Nephron progenitor cell (in vitro differentiated cells): ENCODE measurements at places on chromosomes 2 and 18.

DNA sequence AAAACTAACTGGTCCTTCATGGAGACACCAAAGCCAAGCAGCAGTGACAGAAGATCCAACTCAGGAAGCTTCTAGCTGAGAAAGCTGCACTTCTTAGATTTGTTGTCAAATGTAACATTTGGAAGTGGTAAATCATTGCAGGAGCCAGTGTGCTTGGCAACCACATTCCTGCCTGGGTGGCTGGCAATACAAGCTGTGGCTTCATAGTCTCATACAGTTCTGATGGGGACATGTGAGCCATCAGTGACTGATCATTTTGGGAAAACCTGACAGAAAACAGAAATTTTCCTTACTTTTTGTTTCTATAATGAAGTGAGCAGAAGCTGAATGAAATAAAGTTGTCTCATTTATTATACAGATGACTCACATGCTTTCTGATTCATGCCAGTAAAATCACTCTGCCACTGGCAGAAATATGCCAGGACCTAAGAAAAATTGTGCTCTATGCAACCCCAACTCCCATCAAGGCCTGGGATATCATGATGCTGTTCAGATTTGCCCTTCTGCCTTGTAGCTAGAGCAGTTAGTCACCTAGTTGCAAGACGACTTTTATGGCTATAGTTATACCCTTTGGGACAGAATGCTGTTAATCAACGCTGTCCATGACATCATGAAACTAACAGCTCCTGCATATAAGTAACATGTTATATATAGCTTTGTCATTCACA, 508.1 kb downstream of the ADCYAP1 start:
- H3K4me1 ChIP-seq = peaks cover 5% of the 10 kb centered on the region
- no peak for DNase-seq
- H3K27me3 ChIP-seq = no peaks in the 10 kb centered on the region
- H3K4me3 ChIP-seq = no peak overlapping the region
- no peak overlapping the region for H3K27ac ChIP-seq

- peak; percentile 97 for DNase-seq
- peak within 1 kb of the TSS; percentile 98 for H3K4me3 ChIP-seq
- peaks cover 40% of the 10 kb centered on the region for H3K4me1 ChIP-seq
- H3K27ac ChIP-seq = peak within 1 kb of the TSS; percentile 98
Measured at GRCh38 chr2:72825257-72826155, at the start of gene EXOC6B. EXOC6B (minus strand) TSS chr2:72826033.

- H3K4me1 ChIP-seq = peaks cover 30% of the 10 kb centered on the region
- H3K27me3 ChIP-seq = peaks cover 53% of the 10 kb centered on the region
- H3K27ac ChIP-seq = no peak overlapping the region
- DNase-seq = peak; percentile 68
Measured at GRCh38 chr2:206443735-206444527, 599 bp downstream of the ADAM23 start.

- DNase-seq = peak; percentile 14
- no peak overlapping the region for H3K4me3 ChIP-seq
- H3K36me3 ChIP-seq = peaks cover 2% of the 10 kb centered on the region
- peaks cover 5% of the 10 kb centered on the region for H3K4me1 ChIP-seq
Measured at GRCh38 chr2:172200495-172201085, 97.9 kb upstream of the DLX2 start.

GRCh38 chr18:8389391-8390340, 219.6 kb upstream of the RAB12 start:
- H3K27ac ChIP-seq = no peak overlapping the region
- peak; percentile 79 for DNase-seq
- H3K4me3 ChIP-seq = no peak overlapping the region
- H3K27me3 ChIP-seq = no peaks in the 10 kb centered on the region
- peaks cover 73% of the 10 kb centered on the region for H3K36me3 ChIP-seq

DNA sequence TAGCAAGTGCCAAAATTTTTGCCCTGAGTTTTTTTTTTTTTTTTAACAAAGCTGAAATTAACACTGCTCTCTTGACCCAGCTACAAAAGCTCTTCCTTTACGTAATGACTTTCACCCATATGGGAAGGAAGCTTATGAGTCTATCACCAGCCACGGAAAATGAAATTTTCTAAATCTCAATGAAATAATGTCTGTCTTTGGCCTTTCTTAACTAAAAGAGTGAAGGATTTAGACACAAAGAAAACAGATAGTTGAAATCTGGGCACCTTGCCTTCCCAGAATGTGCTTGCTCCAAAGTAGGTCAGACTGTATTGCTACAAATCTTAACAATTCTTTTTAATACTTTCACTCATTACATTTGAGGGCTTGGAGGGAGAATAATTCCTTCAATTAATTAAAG, 180.8 kb upstream of the MGAT5 start:
- H3K4me1 ChIP-seq = no peaks in the 10 kb centered on the region
- no peak for DNase-seq
- no peak overlapping the region for H3K27ac ChIP-seq
- no peaks in the 10 kb centered on the region for H3K36me3 ChIP-seq

GRCh38 chr2:74498500-74499266, 720 bp downstream of the LBX2 start:
- peak; percentile 50 for DNase-seq
- H3K4me3 ChIP-seq = peak overlapping the region; percentile 89
- H3K4me1 ChIP-seq = peaks cover 58% of the 10 kb centered on the region

DNA sequence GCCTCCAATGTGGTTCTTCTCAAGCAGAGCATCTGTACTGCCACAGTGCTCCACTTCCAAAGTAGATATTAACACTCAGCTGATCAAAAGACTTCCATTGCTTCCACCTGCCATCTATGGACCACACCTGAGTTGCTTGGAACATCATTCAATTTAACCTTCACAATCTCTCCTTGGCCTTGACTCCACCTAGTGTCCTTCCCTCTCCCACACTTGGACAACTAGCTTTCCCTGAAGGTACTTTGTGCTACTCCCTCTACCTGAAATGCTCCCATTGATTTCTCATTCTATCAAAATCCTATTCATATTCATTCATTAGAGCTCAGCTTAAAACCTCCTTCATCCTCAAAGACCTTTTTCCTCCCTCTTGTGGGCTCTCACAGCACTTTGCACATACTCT, 48.7 kb downstream of the SOWAHC start:
- DNase-seq = no peak
- H3K4me1 ChIP-seq = peaks cover 15% of the 10 kb centered on the region
- no peak overlapping the region for H3K27ac ChIP-seq
- no peak overlapping the region for H3K4me3 ChIP-seq

- H3K27ac ChIP-seq = no peak overlapping the region
- H3K4me3 ChIP-seq = no peak overlapping the region
- H3K4me1 ChIP-seq = no peaks in the 10 kb centered on the region
- DNase-seq = no peak
Measured at GRCh38 chr2:212193056-212193455, 345.5 kb downstream of the ERBB4 start.

- peaks cover 5% of the 10 kb centered on the region for H3K27me3 ChIP-seq
- H3K36me3 ChIP-seq = no peaks in the 10 kb centered on the region
- DNase-seq = no peak
- no peak overlapping the region for H3K27ac ChIP-seq
- H3K4me3 ChIP-seq = no peak overlapping the region
Measured at GRCh38 chr2:136538489-136538888, 226.9 kb upstream of the THSD7B start.

- H3K4me1 ChIP-seq = peaks cover 17% of the 10 kb centered on the region
- DNase-seq = no peak
- no peak overlapping the region for H3K27ac ChIP-seq
- no peaks in the 10 kb centered on the region for H3K36me3 ChIP-seq
Measured at GRCh38 chr2:130870161-130870485, 33.4 kb downstream of the ARHGEF4 start.

- peaks cover 83% of the 10 kb centered on the region for H3K36me3 ChIP-seq
- peak overlapping the region; percentile 36 for H3K27ac ChIP-seq
- DNase-seq = no peak
- H3K4me1 ChIP-seq = peaks cover 52% of the 10 kb centered on the region
- no peak overlapping the region for H3K4me3 ChIP-seq
Measured at GRCh38 chr2:111160758-111161157, 40.0 kb downstream of the BCL2L11 start.

DNA sequence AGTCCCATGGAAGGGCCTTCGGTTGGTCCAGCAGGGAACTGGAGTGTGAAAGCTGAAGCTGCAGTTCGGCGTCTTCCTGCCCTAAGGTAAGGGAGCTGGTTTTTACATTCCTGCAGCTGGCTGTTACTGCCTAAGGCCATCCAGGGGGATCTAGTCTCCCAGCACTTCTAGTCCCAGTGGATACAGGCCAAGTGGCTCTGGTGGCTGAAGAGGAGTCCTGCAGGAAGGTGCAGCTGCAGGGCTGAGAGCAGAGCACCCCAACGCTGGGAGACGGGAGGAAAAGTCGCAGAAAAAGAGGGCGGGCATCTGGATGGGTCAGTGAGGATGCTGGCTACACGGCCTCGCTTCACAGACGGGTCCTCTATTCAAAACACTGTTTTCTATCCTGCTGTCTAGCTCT, 225.0 kb upstream of the HS6ST1 start:
- H3K27ac ChIP-seq = no peak overlapping the region
- H3K4me1 ChIP-seq = peaks cover 49% of the 10 kb centered on the region
- H3K36me3 ChIP-seq = no peaks in the 10 kb centered on the region

- no peak overlapping the region for H3K27ac ChIP-seq
- no peaks in the 10 kb centered on the region for H3K27me3 ChIP-seq
- H3K4me1 ChIP-seq = peaks cover 10% of the 10 kb centered on the region
- DNase-seq = no peak
Measured at GRCh38 chr18:57741273-57741672, 61.8 kb downstream of the ATP8B1 start.
